ENCODE measurements at places on chromosomes 13 and 19.

DNA sequence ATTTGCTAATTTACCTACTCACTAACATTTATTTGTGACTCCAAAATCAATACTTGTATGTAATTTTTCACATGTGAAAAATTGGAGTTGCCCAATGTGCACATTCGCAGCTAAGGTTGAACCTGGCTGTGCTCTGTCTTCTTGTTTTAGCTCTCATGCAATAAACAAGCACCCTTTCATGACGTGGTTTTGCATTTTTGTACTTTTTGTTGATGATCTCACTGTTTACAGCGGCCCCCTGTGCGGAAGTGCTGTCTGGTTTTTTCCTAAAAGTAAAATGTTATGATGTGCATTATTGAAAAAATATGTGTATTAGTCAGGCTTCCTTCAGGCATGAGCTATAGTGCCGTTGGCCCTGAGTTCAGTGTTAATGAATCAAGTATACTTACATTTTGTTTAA, 18.1 kb downstream of the DGKH start:
- DNase-seq = no peak

- DNase-seq = no peak
Measured at GRCh38 chr13:72258340-72258981, 391.5 kb upstream of the DACH1 start.

- DNase-seq = no peak
Measured at GRCh38 chr19:855566-856120, 3.5 kb downstream of the ELANE start.

GRCh38 chr13:51607165-51607564, 22.9 kb downstream of the WDFY2 start:
- DNase-seq = no peak

DNA sequence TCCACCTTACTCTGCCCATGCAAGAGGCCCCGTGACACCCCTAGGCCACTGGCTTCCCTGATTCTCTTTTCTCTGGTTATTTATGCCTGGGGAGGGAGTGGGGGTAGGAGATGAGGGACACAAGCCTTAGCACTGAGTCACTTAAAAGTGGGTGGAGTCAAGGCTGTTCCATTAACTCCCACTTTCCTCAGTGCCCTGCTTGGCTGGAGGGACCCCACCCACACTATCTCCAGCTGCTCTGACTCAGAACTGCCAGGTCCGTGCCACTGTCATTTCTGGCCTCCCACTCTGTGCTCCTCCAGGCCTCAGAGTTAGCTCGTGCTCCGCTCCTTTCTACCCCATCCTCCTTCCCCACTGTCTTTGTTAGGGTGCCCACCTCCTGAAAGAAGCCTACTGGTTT, 113.4 kb upstream of the UQCRFS1 start:
- DNase-seq = no peak

GRCh38 chr19:44664976-44665375, 6.3 kb upstream of the CEACAM19 start:
- DNase-seq = no peak

DNA sequence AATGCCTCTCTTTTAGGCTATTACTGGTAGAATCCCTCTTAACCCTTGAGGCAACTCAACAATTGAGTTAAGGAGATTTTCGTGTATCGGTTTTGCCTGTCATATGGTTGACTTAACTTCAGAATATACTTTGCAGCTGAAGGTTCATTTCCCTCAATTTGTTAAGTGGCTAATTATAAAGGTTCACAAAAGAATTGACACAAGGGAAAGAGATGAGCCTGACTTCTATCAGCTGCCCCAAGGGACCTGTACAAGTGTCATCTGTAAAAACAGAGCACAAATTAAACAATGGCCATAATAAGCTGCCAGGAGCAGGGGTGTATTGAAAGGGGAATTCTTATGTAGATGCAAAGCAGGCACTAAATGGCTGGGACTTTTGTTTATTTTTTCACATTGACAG, 334.8 kb upstream of the OBI1 start:
- no peak for DNase-seq

GRCh38 chr13:44921931-44922758, 67.1 kb downstream of the NUFIP1 start:
- DNase-seq = no peak

DNA sequence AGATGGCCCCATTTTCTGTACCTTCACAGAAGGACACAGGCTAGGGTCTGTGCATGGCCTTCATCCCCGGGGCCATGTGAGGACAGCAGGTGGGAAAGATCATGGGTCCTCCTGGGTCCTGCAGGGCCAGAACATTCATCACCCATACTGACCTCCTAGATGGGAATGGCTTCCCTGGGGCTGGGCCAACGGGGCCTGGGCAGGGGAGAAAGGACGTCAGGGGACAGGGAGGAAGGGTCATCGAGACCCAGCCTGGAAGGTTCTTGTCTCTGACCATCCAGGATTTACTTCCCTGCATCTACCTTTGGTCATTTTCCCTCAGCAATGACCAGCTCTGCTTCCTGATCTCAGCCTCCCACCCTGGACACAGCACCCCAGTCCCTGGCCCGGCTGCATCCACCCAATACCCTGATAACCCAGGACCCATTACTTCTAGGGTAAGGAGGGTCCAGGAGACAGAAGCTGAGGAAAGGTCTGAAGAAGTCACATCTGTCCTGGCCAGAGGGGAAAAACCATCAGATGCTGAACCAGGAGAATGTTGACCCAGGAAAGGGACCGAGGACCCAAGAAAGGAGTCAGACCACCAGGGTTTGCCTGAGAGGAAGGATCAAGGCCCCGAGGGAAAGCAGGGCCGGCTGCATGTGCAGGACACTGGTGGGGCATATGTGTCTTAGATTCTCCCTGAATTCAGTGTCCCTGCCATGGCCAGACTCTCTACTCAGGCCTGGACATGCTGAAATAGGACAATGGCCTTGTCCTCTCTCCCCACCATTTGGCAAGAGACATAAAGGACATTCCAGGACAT, 7.0 kb upstream of the CEACAM7 start:
- DNase-seq = no peak

GRCh38 chr19:11421371-11422098, 2.4 kb upstream of the RGL3 start:
- no peak for DNase-seq

DNA sequence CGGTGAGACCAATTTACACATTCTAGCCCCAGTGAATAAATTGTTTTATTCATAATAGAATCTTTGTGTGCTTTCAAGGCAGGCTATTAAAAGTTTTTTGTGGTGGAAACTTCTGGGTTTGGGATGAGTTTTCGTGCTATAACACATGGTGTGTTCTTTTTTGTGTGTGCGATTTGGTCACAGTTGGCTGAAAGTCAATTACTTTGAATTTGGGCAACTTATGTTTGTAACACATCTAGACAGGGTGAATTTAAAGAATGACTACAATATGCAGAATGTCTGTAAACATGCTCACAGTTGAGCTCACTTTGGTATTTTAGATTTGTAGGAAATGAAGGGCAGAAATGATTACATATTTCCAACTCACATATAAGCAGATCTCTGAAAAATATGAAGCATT, 307.1 kb downstream of the OXGR1 start:
- no peak for DNase-seq

DNA sequence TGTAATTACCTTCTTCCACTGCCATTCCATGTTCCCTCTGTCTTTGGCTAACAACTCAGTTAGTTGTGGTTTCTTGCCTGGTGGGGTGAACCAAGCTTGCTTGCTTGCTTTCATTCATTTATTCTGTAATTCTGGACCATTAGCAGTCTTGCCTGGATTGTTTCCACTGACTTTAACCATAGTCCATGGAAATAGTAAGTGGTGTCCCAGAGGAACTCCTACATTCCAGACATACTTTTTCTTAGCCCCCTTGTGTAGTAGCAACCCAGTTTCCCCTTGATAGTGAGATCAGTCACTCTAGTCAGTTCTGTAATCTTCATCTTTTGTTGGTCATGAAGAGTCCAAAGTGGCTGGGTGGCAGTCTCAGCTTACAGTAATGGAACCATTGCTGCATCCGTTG, 23.2 kb downstream of the PDS5B start:
- no peak for DNase-seq

DNA sequence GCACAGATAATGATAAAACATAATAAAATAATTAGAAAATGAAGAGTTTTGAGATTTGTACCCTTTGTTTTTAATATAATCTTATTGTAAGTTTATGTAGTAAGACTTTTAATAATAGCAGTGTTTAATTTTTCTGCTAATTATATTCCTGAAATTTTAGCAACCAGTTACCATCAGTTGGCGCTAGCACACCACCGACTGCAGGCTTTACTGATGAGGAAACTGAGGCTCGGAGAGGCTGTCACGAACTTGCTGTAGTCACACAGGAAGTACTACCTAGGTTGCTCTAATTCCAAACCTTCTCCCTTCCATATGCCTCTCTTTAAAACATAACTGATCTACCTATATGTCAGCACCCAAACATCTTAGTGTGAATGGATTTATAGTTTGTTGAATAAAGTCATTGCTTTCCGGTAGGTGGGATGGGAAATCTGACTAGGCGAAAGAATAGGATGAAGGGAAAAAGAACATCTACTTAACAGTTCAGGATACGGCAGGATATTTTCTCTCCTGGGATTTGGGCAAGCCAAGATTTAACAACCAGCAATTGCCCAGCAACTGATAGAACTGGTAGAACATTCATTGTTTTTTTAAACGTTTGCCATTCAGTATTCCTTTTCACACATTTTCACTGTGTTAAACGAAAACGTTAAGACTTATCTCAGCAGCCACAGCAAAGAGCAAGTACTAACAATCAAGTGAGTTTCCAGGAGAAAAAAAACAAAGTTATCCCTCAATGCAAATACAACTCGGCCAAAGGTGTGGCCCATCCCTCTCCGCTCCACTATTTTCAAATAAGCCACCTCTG, 822 bp upstream of the RFXAP start:
- no peak for DNase-seq

Measured in stimulated activated CD8-positive, alpha-beta memory T cell treated with anti-CD3 and anti-CD28 coated beads, Interleukin-12 subunit alpha, Interleukin-12 subunit beta, amount 100 ng/mL, for 1 hour (primary cell).